ENCODE measurements at places on chromosomes 11 and 22.

- peak; percentile 97 for DNase-seq
Measured at GRCh38 chr11:128497061-128497775, 90.1 kb downstream of the ETS1 start.

- DNase-seq, result no peak
Measured at GRCh38 chr11:58654908-58655296, 32.4 kb downstream of the CNTF start.

DNA sequence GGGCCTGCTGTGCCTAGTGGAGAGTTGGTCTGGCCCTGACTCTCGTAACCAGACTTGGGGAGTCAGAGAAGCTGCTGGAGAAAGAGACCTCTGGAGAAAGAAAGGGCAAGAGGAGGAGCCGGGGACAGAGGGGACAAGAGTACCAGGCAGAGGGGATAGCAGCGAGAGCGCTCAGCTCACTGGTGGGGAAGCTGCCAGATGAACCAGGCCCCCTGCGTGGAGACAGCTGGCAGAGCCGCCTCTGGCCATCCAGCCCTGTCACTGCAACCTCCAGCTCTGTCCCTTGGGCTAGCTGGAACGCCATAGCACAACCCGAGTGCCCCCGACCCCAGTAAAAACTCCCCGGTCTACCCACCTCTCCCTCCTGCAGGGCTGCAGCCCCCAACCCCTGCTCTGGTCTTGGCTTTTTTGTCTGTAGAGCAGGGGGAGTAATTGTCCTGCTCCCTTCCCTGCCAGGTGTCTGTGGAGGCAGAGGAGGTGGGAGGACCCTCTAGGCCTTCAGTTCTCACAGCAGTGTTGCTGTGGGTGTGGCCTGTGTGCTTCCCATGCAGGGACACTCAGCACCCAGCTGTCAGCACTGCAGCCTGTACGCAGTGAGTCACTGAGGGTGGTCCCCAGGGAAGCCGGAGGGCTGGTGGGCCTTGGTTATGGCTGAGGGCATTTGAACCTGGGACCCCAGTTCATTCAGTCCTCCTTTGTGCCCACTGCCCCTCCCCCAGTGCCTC is 4.8 kb upstream of the SUN2 start:
- peak; percentile 86 for DNase-seq

DNA sequence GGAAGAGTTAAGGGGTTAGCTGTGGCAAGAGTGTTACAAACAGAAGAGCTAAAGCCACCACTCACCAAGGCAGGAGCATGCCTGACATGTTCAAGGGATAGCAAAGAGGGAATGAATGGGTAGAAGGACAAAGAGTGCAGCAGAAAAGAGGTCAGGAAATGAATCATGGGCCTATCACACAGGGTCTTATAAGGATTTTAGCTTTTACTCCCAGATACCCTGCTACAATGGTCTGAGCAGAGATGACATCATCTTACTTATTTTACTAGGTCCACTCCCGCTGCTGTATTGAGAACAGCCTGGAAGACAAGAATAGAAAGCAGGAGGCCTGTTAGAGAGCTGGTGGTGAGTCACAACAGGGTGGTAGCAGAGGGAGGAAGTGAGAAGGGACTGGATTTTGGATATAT is 9.8 kb downstream of the TRAF6 start:
- peak; percentile 96 for DNase-seq

- DNase-seq, result no peak
Measured at GRCh38 chr11:73137262-73137943, 4.7 kb downstream of the FCHSD2 start.

DNA sequence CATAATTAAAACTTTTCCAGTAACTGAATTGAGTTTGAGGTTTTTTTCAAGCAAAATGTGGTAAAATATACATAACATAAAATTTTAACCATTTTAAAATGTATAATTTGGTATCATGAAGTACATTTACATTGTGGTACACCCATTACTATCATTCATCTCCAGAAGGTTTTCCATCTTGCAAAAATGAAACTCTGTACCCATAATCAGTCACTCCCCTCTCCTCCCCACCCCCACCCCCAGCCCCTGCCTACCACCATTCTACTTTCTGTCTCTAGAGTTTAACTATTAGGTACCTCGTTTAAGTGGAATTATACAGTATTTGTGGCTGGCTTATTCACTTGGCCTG is 63.7 kb downstream of the MICAL2 start:
- no peak for DNase-seq

DNA sequence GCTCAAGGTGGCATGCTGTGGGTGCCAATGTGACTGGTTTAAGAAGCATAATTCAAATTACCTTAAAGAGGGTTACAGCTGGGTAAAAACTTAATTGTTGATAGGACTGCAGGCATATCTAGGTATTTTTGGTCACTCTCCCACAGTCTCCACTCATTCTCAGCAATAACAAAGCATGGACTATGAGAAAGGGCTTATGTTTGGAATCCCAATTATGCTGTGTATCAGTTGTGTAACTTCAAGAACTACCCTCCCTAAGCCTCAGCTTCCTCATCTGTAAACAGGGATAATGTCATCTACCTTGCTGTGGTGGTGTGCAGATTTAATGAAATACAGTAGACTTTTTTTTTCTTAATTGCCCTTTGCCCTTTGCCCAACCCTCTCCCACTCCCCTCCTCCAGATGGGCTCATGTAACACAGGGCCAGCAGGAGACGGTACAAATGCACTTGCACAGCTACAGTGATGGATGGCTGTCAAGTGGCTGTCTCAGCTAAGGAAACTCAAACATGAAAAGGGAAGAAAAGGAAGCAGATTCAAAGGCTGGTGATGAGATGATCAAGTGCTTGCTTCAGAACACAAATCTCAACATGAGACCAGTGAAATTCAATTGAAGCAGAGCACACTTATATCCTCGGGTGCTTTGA is 37.6 kb downstream of the MAP6 start:
- no peak for DNase-seq

GRCh38 chr11:100269516-100269915 is 417.6 kb upstream of the ARHGAP42 start:
- DNase-seq, result no peak

DNA sequence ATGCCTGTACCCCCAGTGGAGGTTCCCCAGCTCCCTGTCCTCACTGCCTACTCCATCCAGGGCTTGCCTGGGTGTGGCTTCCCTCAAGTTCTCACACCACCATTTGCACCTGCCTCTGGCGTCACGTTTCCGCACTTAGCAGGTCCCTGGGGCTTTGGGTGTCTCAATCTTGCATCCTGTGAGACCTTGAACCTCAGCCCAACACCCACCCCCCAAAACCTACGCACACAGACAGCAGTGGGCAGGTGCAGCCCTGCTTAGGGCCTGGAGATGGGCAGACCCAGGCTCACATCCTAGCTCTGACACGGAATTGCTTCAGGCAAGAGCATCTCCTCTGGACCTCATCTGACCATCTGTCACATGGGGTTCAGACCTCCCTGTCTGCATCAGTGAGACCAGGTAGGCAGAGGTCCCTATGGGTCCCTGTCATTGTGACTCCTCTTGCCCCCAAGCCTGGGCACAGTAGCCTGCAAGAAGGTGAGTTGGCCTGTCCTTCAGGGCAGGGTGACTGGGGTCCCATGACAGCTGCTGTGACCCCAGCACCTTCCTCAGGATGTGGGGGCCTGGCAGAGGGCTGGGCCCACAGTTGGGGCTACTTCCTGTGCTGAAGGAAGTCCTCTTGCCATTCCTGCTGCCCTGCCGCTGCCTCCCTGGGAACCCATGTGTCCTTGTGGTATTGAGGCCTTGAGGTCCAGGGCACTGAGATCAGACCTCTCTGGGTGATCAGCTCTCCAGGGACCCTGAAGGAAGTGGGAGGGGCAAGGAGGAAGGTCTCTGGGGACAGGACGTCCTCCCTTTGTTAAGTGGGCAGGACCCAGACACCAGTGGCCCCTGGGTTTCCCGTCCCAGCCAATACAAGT is 2.0 kb downstream of the SIPA1 start:
- no peak for DNase-seq

DNA sequence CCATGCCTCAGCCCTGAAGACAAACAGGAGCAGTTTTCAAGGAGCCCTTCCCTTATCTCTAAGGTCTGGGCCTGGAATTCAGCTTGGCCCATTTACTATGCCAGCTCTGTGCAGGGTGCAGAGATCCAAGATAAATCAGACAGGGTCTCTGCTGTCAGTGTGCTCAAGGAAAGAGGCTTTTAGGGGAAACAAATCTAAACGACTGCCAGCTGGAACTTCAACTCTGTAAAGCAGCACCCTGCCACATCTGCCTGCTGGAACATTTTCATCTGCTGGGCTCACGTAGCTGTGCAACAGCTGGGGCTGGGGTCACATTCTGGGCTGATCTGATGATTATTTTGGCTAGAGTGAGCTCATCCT is 19.8 kb upstream of the EHF start:
- peak; percentile 18 for DNase-seq

- no peak for DNase-seq
Measured at GRCh38 chr11:61737636-61738386, 14.6 kb upstream of the MYRF start.

GRCh38 chr22:24161909-24162308 is 19.4 kb upstream of the SUSD2 start:
- no peak for DNase-seq

GRCh38 chr11:83663446-83663845 is 377.3 kb upstream of the CCDC90B start:
- DNase-seq, result no peak

All from LHCN-M2 (cell line).